Kidney (tissue), 22 donors: ENCODE measurements at places on chromosomes 4 and X.

DNA sequence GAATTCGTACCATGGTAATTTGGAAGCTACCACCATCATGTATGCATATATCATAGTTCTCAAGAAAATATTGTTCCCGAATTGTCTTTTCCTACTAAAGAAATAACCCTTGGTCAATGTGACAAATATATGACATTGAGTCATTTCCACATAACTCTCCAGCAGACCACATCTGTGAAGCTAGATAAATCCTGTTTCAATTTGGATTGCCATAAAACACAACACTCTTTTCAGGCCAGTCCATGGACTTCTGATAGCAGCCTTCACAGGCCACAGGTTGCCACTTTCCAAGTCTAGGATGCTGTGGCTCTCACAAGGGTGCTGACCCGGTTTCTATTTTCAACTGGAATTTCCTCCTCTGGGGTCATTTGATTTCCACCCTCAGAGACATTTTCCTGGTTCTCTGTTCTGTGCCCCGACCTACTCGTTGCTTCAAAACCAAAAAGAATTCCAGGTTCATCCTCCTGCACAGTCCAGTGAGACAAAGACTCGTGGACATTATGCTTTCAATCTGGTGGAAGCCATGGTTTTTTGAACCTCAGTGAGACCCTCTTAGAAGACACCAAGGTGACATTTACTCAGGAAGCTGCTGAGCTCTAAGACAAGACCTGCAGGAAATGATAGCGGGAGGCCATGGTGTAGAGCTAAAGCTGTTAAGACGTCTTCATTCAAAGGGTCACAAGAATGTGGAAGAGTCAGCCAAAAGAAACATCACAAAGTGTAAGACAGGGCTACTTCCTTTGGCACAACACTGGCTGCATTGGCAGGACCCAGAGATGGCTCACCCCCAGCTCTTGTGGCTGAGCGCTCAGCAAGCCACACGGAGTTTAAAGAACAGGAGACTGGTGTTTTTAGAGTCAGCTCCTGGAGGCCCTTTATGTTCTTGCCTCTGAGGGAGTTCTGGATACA lies 119.8 kb downstream of the AMELX start:
- DNase-seq: no peak

DNA sequence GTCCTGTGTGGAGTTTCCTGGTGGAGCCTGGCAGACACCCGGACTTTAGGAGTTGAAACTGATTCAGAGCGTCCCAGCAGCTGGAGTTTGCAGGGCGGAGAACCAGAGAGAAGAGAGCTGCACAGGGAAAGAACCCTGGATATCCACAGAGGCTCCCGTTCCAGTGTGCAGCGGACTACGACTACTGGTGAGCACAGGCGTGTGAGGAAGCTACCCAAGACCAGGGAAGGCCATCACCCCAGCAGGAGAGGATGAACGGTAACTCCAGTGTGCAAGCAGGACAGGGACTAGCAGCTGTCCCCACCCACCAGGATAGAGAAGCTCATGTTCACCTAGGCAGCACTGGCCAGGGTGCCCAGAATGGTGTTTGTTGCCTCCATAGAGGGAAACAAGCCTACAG lies 2.3 kb downstream of the LAGE3 start:
- DNase-seq: no peak

- peak; percentile 47 for DNase-seq
Observed at GRCh38 chr4:6221851-6222760, 21.8 kb upstream of the JAKMIP1 start.

- no peak for DNase-seq
Observed at GRCh38 chr4:163172647-163173046, 6.0 kb upstream of the NAF1 start.
